NCI-H2227 treated with DMSO at 0.1 percent for 48 hours (cell line): ENCODE measurements at places on chromosomes 4 and X.

DNA sequence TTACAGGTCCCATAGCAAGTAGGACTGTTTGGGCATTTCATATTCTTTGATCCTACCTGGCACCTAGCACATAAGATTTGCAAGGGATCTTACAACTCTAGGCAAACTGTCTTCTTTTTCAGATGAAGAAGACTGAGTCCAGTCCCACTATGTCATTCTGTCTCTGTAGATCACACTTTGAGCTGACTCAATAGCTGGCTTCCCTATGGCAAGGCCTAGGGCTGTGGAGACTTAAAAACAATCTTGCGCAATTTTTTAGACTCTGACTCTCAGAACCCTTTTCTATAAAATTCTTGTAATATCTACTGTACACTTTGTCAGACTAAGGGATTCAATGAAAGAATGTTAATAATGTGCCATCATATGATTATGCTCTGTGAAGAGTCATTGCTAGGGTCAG is 26.7 kb downstream of the OTC start:
- no peak for DNase-seq

- no peak for DNase-seq
Measured at GRCh38 chrX:54093571-54093970, 49.3 kb upstream of the PHF8 start.

GRCh38 chrX:1750267-1750666 is 135.4 kb downstream of the ASMT start:
- no peak for DNase-seq

GRCh38 chr4:80989921-80990544 is 40.5 kb upstream of the BMP3 start:
- DNase-seq, result peak; percentile 28

DNA sequence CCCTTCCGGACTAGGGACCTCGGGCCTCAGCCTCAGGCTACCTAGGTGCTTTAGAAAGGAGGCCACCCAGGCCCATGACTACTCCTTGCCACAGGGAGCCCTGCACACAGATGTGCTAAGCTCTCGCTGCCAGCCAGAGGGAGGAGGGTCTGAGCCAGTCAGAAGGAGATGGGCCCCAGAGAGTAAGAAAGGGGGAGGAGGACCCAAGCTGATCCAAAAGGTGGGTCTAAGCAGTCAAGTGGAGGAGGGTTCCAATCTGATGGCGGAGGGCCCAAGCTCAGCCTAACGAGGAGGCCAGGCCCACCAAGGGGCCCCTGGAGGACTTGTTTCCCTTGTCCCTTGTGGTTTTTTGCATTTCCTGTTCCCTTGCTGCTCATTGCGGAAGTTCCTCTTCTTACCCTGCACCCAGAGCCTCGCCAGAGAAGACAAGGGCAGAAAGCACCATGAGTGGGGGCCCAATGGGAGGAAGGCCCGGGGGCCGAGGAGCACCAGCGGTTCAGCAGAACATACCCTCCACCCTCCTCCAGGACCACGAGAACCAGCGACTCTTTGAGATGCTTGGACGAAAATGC is at the start of gene WAS:
Gene WAS (plus strand): TSS at position 389 of the 572 bp plus-strand sequence. CDS start 55 bp downstream, at position 444.
- DNase-seq, result no peak

DNA sequence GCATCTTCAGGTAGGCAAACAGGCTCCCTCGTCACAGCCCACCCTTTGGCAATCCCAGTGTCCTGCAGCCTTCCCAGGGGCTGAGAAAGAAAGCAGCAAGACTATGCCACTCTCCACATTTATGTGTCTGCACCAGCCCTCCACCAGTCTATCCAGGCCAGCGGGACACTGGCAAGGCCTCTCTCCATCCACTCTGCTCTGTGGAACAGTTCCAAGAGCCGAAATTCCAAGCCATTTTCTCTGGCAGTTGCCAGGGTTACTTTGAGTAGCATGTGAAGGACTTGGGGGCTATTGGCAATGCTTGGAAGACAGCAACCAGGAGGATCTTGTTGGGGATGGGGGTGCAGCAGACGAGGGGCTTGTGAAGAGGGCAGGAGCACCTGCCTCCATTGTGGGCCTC is 52.1 kb downstream of the TSC22D3 start:
- no peak for DNase-seq

- no peak for DNase-seq
Measured at GRCh38 chr4:17323554-17324385, 188.1 kb downstream of the QDPR start.

GRCh38 chr4:109162759-109163158 is 139.7 kb downstream of the COL25A1 start:
- DNase-seq, result no peak

DNA sequence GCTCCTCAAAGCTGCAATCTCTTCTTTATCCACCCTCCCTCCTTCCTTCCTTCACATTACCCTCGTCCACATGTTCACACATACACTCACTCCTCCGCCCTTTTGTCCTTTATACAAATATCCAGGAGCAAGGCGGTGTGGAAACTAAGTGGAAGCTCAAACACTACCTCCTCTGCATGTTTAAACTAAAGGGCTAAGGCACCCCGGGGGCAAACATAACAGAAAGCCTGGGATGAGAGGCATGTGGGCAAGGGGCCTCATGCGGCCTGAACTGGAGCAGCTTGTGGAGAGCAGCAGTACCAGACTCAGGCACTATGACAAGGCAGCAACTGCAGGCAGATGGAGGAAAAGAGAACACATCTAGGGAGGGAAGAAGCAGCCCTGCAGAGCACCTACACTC is 9.5 kb downstream of the MAB21L2 start:
- DNase-seq, result peak; percentile 3

- DNase-seq, result no peak
Measured at GRCh38 chr4:127533028-127533700, 99.6 kb upstream of the INTU start.

GRCh38 chrX:135302269-135302873 is 6.9 kb upstream of the ETDC start:
- no peak for DNase-seq

GRCh38 chrX:119757979-119758730 is at the start of gene SOWAHD:
SOWAHD (plus strand) TSS chrX:119758588; CDS start chrX:119758668, 80 bp downstream.
- DNase-seq, result no peak

DNA sequence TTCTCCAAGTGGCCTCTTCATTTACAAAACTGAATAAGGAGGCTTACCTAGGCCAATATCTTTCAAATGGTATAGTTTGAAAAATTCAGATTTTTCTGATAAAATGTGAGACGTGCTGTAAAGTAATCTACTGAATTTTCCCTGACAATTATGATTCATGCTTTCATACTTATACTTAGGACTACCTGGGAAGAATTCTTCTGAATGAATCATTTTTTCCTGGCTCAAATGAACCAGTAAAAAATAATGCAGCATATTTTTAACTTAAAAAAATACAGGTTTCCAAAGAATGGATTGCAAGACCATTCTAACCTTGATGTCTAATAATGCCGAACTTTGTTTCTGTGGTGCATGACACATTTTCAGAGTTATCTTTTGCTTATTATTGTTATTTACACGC is 375.4 kb downstream of the ZNF674 start:
- DNase-seq, result no peak

DNA sequence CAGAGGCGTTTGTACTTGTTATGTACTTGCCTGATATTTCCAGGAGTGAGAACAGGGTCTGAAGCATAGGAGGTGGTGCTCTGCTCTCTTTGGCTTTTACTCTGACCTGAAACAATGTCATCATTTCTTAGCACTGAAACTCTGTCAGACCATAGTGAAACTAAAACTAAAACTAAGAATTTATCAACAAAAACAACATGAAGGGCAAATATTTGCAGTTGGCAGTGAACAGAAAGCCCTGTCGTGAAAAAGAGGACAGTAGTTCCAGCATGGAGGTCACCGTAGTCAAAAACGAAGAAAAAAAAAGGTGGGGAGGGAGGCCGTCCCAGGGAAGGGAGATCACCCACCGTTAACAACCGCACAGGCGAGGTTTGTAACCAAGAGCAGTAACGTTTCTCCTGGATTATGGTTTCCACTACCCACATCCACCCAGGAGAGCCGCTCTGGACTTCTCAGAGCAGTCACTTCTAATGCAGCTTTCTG is 97.5 kb downstream of the ANK2 start:
- DNase-seq, result no peak

DNA sequence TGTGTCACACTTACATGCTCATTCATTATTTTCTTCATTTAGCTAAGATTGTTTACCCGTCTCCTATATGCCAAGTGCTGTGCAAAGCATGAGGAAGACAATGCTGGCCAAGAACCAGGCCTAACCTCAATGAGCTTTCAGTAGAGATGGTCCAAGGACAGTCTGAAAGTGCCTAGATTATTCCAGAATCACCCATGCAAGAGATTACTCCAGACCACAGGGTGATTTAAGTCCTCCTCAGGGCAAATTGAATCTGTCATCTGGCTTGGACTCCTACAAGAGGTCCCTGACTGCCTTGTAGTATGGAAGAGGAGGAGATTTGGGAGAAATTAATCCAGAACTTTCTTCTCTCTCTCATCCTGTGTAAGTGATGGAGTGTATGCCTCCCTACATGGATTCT is 99.4 kb upstream of the NDP start:
- DNase-seq, result no peak

DNA sequence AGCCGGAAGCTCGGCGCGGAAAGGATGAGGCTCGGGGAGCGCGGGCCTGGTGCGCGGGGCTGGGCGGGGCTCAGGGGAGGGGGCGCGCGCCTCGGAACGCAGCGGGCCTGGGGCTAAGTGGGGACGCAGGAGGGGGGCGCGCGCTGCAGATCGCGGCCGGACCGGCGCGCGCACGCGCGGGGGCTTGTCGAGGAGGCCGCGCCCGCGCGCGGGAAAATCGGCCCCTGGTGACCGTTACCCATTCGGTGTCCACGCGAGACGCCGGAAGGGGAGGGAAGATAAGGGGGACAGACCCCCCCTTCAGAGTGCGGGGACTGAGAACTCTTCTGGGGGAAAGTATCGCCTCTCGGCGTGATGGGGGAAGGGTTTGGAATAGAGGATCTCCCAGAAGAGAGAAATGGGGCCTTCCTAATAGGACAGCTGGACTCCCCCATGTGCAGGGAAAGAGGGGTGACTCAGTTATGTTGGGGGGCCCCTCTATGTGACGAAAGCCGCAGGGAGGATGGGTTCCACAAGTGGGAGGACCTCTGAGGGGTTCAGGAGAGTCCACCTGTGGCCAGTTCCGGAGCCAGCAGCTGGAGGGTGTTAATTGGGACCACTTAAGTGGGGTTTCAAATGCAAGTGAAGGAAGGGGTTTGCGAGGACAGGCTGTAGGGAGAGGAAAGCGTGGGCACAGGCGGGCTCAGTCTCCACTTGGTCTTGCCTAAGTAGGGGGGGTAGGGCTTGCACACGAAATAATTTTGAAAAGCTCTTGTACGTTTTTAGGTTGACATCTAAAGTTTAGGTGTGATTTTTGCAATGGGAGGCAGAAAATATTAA is 584 bp downstream of the SUV39H1 start:
- peak; percentile 81 for DNase-seq

DNA sequence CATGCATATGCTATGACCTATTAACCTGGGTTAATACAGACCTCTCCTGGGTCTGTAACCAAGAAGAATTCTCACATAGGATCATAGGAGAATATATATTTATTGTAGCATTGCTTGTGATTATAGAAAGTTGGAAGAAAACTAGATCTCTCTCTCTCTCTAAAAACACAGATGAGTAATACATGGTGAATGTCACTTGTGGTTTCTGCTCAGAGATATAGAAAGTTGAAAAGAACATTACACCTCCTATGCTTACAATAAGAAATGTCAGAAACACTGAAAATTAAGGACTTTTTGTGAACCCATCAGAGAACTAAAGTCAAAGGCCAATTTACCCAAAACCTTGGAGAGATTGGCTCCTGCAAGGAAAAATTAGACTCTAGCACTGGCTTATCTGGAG is 1389.5 kb downstream of the FAM133A start:
- DNase-seq, result no peak

DNA sequence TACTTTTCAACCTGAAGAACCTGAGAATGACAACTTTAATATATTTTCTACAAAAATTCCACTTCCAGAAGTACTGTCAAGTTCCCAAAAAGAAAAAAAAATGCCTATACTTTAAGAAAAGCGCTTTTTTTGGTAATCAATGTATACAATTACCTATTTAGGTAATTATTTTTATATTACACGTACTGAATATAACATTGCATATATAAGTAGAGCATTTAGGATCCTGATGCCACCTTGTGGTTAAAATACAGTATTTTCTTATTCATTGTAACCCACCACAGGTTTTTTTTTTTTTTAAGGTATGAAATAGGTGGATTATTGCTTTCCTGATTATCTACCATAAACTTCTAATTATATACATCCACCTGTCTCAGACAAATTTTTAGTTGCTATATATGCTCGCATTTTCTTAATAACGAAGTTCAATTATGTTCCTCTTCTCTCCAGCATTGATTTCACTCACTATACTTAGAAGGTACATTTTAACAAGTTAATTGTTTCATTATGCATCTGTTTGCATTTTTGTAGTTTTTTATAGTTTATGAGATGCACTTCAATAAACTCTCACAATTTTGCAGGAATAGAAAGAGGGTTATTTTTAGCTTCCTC is 5.2 kb downstream of the MAP9 start:
- DNase-seq, result peak; percentile 5

DNA sequence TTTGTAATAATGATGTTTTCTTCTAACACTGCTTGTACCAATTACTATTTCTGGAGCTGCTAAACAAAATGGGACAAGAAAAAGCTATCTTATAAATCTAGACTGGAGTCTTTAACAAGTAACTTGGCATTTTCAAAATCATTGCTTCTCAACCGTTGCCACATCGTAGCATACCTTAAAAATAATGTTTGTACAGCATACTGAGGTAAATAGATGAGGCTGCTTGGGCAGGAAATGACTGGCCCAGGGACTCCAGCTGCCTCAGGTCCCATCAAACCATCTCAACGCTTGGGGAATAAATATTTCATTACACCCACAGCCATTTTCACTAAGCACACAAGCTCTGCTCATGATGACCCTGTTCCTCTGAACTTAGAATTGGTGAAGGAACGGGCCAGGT is 115.1 kb downstream of the SPANXA1 start:
- DNase-seq, result no peak

DNA sequence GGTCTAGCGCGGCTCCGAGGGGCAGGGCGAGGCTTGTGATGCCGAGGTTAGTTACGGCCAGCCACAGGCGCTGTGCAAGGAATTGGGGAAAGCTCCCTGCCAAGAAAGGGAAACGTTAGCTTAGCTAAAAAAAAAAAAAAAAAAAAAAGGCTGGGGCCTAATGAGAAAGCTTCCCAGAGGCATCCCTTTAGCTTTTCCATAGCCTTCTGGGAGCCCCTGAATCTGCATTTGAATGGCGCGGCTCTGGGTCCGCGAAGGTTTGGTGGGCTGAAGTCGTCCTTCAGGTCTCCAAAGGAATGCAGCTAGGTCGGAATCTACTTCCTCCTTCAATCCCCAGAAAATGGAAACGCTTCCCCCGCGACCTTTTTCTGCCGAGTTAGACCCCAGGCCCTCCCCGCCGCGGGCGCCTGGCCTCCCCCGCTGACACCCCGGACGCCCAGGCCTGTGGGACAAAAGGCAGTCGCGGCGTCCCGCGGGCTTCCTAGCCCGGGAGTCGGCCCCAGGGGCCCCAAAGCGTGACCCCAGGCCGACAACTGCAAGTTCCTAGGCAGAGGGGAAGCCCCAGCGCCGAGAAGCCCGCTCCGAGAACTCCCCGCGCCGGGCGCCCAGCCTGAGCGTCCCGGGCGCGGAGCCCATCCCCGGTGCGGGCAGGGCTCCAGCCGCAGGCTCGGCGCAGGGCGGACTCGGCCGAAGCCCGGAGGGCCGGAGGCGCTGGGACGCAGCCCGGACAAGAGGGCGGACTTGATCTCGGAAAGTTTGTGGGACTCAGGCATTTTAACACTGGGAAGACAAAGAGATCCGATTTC is 605 bp upstream of the FAT1 start:
- no peak for DNase-seq
